ENCODE measurements at places on chromosomes 1 and 21. TPM values are rescaled to one million over a fixed set of nuclear protein-coding genes. Genes with fewer than 3 reads are reported as not detected.

GUCA2A gene
- total RNA-seq, result not detected

CTH gene
- total RNA-seq, result 1.0 TPM

ATP8B2 gene
- total RNA-seq, result 37.4 TPM

CIART gene
- 2.0 TPM for total RNA-seq
